BE2C (cell line): ENCODE measurements at places on chromosomes 6 and 20.

GRCh38 chr6:122401104-122401503 is 1.7 kb downstream of the HSF2 start:
- DNase-seq: no peak

DNA sequence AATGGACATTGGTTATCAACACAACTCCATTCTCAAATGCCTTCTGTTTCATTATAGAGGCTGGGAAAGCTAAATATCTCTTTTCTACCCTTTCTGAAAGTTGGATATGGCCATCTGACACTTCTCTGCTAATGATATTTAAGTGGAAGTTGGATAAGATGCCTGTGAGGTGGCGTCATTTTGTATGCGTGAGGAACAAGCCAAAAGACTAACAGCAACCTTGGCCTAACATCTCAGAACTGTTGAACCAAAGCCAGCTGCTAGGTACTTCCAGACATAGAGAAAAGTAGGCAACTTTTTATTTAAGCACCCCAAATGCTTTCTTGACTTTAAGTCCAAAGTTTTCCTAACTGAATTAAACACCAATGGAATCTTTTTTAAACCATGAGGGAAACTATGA is 708.4 kb downstream of the CD109 start:
- no peak for DNase-seq

GRCh38 chr20:53165452-53165851 is 193.3 kb downstream of the TSHZ2 start:
- no peak for DNase-seq

DNA sequence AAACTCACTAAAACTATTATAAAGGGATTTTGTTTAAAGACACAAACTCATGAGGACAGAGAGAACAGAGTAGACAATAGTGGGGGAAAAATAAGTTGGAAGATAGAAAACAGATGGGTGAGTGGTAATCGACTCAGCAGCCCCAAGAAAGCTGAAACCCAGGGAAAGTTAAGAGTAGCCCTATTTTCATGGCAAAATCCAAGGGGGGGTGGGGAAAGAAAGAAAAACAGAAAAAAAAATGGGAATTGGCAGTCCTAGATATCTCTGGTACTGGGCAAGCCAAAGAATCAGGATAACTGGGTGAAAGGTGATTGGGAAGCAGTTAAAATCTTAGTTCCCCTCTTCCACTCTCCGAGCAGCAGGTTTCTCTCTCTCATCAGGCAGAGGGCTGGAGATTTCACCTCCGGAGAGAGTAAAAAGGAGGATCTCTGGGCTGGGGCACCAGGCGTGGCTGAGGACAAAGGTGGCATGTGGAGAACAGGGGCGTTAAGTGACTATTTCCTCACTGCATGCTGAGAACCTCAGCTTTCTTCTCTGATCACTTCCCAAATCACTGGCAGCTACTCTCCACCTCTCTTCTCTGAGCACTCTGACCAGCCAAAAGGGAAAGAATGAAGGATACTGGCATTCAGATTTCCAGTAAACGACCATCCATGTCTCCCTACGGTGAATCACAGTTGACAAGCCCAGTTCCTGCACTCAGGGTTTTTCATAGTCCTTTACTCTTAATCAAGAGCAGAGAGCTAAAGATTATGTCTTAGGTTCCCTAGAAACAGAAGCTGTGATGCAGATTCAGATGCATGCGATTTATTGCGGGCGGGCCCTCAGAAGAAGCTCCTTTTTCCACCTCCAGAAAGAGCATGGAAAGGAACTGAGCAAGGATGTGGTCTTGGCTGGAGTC is 7.3 kb upstream of the RNF24 start:
- DNase-seq: no peak

- no peak for DNase-seq
Measured at GRCh38 chr6:97067045-97067444, 142.5 kb downstream of the KLHL32 start.

GRCh38 chr6:113694278-113695077 is 162.7 kb upstream of the MARCKS start:
- DNase-seq: no peak

GRCh38 chr6:53959717-53960116 is 151.5 kb upstream of the MLIP start:
- DNase-seq: no peak

DNA sequence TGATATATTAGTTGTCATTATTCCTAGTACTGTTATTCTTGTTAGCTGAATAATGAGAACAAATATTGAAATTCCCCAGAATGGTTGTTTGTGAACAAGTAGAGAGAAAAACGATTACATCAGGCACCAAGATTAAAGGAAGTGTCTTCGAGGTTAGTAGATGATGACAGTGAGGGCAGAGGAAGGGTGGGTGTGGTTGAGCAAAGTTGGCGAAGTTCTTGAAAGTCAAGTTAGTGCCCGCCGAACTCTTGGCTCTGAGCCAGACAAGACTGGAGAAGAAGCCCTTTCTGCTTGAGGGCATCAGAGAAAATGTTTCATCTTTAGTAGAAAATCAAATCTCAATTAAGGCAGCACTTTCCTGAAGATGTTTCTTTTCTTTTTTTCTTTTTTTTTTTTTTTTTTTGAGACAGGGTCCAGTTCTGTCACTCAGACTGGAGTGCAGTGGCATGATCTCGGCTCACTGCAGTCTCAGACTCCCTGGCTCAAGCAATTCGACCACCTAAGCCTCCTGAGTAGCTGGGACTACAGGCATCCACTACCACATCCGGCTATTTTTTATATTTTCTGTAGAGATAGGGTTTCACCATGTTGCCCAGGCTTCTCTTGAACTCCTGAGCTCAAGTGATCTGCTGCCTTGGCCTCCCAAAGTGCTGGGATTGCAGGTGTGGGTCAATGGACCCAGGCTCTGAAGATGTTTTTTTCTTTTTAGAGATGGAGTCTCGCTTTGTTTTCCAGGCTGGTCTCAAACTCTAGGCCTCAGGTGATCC is 77.1 kb downstream of the SGK1 start:
- no peak for DNase-seq

- no peak for DNase-seq
Measured at GRCh38 chr20:41563087-41563486, 55.1 kb downstream of the CHD6 start.
